ENCODE measurements at places on chromosomes 1 and 21. TPM values are rescaled to one million over a fixed set of nuclear protein-coding genes. Genes with fewer than 3 reads are reported as not detected.

Gene LDLRAD2
- not detected for total RNA-seq

- no peak for DNase-seq
Measured at GRCh38 chr1:105485207-105485606, 1571.3 kb upstream of the PRMT6 start.

- DNase-seq = no peak
Measured at GRCh38 chr1:67918067-67918466, 84.8 kb upstream of the GNG12 start.

Gene NTMT2
- not detected for total RNA-seq

DNA sequence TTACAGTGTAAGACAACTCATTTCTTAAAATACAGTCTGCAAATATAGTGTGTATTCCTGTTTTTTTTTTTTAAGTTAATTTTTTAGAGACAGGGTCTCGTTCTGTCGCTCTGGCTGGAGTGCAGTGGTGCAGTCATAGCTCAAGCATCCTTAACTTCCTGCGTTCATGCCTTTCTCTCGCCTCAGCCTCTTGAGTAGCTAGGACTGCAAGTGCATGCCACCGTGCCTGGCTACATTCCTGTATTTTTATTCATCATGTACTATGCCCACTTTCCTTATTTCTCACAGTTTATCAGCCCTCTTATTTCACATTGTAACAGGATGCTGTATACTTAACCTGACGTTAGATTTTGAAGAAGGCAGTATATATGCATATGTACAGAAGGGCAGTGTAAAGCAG is 26.7 kb downstream of the MIER1 start:
- no peak for DNase-seq

DNA sequence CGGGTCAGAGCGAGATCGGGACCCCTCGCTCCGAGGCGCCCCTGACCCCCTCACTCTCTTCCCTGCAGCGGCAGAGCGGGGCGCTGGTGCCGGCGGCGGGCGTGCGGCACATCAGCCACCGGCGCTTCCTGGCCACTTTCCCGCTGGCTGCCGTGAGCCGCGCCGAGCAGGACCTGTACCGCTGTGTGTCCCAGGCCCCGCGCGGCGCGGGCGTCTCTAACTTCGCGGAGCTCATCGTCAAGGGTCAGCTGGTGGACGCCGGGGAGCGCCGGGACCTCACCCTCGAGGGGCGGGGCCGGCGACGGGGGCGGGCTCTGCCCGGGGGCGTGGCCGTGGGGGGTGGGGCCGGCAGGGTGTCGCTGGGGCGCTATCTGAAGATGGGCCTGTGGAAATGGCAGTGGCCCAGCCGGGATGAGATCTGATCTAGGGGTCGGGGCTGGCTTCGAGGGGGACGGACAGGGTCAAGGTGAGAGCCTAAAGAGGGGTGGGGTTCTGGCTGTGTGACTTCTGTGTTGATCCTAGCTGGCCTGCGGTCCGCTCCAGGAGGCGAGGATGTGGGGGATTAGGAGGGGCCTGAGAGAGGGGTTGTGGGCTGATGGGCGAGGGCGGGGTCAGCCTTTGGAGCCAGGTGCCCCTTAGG is 23.6 kb downstream of the PTPRU start:
- DNase-seq = peak; percentile 37

GRCh38 chr1:212077028-212077427 is 41.5 kb downstream of the DTL start:
- no peak for DNase-seq

Gene LRRC53
- not detected for total RNA-seq

- peak; percentile 81 for DNase-seq
Measured at GRCh38 chr1:223683586-223684487, 18.3 kb upstream of the CAPN8 start.

DNA sequence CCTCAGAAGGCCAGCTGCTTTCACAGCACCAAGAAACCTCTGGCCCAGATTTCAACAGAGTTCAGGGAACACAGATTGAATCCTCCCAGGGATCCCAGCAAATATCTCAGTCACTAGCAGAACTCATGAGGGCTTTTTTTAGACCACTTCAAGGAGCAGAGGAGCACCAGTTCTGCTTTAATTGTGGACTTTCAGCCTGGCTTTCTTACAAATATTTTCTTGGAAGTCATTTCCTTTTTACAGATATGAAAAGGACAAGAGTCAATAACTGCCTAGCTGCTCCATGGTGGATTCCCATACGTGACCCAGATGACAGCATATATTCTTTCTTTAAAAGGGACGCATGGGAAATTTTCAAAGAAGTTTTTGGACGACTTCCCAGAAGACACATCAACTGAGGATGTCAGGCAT is 6.4 kb upstream of the LRRC8B start:
- no peak for DNase-seq

- DNase-seq = peak; percentile 28
Measured at GRCh38 chr1:2019172-2019543, at the start of gene GABRD. Gene GABRD, plus strand, starts transcription at chr1:2019345. Its CDS starts 79 bp downstream, at chr1:2019424.

- no peak for DNase-seq
Measured at GRCh38 chr1:38153066-38153777, 106.6 kb upstream of the POU3F1 start.

- DNase-seq = no peak
Measured at GRCh38 chr1:116152950-116153691, 41.9 kb downstream of the MAB21L3 start.

DNA sequence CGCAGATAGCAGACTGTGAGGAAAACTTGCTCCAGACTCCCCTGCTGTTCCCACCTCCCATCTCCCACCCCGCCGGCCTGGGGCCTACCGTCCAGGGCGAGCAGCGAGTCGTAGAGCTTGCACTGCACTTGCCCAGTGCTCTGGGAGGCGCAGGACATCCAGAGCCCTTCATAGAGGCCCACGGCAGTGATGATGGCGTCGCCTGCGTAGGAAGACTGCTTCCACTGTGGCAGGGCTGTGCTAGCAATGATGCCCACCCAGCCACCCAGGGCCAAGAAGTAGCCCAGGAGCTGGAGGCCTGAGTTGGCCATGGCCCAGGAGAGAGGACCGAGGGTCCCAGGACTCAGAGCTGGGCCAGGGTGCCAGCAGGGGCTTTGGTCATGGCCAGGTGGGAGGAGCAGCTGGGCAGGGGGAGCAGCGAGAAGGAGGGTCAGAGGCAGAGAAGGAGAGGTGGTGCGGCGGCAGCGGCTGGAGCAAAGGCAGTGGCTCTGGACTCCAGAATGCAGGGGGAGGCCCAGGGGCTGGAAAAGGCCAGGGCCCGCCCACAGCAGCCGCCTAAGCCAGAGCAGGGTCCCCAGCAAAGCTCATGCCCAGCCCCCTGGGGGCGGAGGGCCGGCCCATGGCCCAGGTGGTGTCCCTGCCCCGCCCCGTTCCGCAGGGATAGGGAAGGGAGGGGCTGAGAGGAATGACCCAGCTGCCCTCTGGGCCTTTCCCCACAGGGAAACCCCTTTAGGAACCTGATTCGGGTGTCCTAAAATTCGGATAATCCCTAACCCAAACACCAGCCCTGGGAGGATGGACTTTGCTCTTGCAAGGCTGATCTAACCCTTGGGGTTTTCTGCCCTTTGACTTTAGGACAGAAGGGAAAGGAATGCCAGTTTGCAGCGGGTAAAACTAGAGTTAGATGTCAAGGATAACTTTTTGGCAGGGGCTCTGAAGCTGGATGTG is at the start of gene CLDN19:
Gene CLDN19, minus strand, starts transcription at position 484 of the 948 bp plus-strand sequence. Its CDS starts 173 bp downstream, at position 311.
- DNase-seq = no peak

- DNase-seq = peak; percentile 50
Measured at GRCh38 chr1:1889847-1890505, 911 bp downstream of the GNB1 start.

GRCh38 chr1:207654320-207654719 is 9.4 kb downstream of the CR1L start:
- no peak for DNase-seq

- DNase-seq = peak; percentile 62
Measured at GRCh38 chr21:38352536-38353219, 95.9 kb downstream of the KCNJ15 start.

Gene SHE
- total RNA-seq = not detected

DNA sequence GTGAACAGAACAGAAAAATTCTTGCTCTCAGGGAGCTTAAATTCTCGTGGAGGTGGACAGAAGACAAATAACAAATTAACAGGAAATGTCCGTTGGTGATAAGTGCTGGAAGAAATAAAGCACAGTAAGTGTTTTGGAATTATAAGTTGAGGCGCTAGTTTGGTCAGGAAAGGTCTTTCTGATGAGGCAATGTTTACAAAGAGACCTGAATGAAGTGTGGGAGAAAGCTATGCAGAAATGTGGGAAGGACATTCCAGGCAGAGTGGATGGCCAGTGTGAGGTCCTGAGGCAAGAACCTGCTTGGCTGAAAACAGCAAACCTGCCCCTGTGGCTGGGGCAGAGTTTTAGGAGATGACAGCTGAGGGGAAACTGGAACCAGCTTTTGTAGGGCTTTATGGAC is 23.3 kb downstream of the NGF start:
- no peak for DNase-seq

DNA sequence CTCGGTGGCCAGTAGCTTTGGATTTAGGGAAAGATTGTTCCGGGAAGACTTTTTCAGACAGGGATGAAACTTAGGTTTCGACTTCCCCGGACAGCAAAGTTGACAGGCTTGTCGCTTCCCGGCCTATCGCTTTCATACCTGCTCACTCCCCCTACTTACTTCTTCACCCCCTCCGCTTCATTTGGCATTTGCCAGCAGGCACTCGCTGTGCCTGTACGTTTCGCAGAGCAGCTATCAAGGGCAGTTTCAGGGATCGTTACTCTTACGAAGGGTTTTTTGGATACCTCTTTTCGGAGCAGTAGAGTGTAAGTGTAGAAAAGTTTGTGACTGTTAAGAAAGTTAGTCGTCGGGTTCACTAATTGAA is 393 bp downstream of the BLZF1 start:
- peak; percentile 52 for DNase-seq

- DNase-seq = no peak
Measured at GRCh38 chr1:58975888-58976287, 192.0 kb upstream of the JUN start.

- DNase-seq = no peak
Measured at GRCh38 chr1:196655494-196655893, 3.7 kb downstream of the CFH start.

DNA sequence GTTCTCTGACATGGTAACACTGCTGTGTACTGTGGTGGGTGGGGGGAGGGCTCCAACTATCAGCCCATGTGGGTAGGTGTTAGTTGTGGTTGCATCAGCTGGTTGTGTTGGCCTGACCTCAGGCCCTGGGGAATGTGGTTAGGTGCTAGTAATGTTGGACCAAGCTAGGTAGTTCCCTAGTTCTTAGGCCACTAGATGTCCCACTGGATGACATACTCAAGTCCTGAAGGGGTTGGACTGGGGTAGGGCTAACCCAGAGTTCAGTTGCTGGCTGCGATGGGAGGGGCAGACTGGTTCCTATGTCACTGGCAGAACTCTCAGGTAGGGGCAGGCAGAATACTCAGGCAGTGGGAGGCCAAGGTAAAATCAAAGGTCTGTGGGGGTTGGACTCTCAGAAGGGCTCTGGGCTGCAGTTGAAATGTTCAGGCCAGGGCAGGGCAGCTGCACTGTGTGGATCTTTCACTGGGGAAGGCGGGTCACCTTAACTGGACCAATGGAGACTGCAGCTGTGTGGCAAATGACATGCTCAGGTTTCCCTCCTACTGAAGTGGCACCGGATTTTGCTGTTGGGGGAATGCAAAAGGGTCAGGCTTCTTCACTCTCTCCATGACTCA is 870.7 kb downstream of the LRRIQ3 start:
- no peak for DNase-seq

GRCh38 chr1:113684153-113684541 is 75.1 kb downstream of the PHTF1 start:
- DNase-seq = no peak

- DNase-seq = no peak
Measured at GRCh38 chr1:198206292-198206691, 49.5 kb downstream of the NEK7 start.

Gene HCRTR1
- not detected for total RNA-seq

DNA sequence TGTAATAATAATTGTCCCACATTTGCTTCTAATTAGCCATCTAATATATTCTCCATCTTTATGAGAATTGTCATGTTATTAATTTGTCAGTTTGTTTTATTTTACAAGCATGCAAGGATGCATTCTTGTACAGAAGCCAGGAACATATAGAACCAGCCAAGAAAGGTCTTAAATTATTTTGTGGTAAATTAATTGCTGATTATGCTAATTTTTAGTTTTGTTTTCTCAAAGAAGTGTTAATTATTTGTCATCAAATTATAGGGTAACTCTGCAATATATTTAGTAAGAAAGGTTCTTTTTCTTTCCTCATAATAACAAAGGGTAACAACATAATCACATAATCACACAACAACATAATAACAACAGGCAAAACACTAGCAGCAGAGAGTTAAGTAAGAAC is 5.7 kb downstream of the CLIC6 start:
- no peak for DNase-seq

Gene WNT3A
- not detected for total RNA-seq

DNA sequence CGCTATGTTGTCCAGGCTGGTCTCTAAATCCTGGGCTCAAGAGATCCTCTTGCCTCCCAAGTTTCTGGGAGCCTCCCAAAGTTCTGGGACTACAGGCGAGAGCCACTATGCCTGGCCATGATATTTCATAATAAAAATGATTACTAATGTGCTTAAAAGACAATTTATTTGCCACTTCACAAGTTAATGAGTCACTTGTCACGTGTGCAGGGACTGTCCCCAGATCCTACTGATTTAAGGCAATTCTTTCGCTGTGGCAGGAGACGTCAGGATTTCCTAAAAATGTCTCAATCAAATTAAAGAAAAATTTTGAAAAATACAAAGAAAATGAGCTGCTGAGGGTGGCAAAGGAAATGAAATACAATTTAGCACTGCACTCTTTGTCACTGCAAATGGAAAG is 43.5 kb downstream of the B3GALNT2 start:
- DNase-seq = peak; percentile 4

Gene CCT8
- 489 TPM for total RNA-seq

All from activated CD8-positive, alpha-beta T cell treated with anti-CD3 and anti-CD28 coated beads for 36 hours (primary cell).